ENCODE measurements at places on chromosomes 5 and 9.

- DNase-seq, result no peak
Observed at GRCh38 chr9:77438653-77439052, 209.5 kb downstream of the GNA14 start.

DNA sequence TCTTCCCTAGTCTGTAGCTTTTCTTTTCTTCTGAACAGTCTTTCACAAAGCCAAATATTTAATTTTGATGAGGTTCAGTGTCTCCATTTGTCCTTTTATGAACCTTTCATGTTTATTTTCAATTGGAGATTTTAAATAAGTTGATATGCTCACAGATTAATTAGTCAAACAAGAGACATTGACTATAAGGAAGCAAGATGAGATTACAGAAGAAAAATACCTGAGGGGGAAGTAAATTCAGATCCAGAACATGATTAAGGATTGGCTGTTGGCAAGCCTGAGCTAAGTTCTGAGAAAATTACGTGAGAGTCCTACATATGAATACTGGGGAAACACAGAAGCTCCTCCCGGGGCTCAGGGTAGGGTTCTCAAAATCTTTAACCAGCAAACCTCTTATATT is 1039.8 kb upstream of the SEMA6A start:
- DNase-seq, result no peak

DNA sequence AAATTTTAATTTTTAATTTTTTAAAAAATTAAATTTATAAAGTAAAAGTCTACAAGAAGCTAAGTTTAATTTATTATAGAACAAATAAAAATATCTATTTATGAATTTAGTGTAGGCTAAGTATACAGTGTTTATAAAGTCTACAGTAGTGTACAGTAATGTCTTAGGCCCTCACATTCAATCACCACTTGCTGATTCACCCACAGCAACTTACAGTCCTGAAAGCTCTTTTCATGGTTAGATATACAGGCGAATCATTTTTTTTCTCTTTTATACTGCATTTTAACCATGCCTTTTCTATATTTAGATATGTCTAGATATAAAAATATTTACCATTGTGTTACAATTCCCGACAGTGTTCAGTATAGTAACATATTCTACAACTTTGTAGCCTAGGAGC is 55.9 kb downstream of the PCSK1 start:
- DNase-seq, result no peak

DNA sequence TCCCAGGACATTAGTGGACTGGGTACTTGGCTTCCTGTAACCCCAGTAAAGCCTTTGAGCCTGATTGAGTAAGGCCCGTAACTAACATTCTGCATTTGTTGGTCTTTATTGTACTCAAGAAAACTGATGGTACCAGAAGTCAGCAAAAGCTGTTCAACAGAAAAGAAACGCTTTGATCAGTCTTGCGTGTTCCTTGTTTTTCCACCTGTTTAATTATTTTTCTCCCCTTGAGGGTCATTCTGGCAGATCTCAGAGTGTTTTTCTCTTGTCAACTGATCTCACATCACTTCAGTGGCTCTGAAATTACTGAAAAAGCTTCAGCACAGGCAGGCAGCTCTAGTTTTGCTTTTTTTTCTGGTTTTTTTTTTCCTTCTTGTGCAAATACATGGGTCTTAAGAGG is 6.1 kb upstream of the TMEM268 start:
- no peak for DNase-seq

DNA sequence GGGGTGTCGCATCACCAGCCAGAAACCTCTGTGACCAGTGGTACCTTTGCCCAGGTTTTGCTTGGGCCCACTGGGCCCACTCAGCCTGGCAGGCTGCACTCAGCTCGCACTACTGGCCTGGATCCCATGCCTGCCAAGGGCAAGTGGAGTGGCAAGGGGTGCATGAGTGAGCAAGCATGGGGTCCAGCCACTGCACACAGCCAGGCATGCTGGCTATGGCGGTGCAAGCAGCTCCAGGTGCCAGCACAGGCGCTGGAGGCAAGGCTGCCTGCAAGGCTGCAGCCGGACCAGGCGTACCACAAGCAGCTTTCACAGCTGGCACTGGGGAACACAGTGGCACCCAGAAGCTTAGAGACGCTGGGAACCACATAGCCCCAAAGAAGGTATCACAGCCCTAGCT is 80.1 kb downstream of the NLN start:
- peak; percentile 43 for DNase-seq

DNA sequence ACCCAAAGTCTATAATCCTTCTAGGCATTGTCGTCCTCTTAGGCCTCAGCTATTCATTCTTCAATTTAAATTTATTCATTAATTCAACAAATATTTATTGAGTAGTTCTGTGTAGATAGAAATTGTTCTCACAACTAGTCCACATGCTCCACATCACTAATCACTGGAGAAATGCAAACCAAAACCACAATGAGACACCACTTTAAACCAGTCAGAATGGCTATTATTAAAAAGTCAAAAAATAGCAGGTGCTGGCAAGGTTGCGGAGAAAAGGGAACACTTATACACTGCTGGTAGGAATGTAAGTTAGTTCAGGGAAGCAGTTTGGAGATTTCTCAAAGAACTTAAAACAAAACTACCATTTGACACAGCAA is 51.1 kb upstream of the TNFSF15 start:
- no peak for DNase-seq

GRCh38 chr5:154315756-154316155 is 125.2 kb downstream of the GALNT10 start:
- no peak for DNase-seq

DNA sequence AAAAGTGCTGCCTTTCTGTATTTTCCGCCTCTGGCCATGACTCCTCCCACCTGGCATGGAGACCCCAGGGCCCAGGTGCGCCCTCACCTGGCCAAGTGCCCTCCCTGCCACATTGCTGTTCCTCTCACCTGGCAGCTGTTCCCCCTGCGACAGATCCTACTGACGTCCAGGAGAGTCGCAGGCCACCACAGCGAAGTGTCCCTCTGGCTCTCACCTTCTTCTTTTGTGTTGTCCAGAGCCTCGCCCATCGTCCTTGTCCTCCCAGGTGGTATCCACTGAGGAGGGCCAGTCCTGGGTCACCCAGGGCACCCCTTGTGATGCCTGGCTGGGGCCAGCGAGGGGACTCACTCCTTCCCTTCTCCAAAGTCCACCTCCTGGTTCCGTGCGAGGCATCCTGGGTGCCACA is 2.6 kb downstream of the NKD2 start:
- DNase-seq, result no peak

DNA sequence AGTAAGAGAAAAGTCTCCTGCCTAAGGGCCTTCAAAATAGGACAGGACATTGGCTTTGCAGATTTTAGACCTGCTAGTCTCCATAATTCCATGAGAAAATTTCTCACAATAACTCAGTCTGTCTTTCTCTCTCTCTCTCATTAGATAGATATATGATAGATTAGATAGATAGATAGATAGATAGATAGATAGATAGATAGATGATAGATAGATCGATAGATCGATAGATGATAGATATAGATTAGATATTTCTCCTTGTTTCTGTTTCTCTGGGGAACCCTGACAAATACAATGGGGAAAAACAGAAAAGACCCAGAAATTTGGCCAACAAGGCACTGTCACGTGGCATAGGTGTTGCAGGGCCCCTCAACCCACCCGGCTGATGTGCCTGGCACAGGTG is 84.4 kb upstream of the ALDH1B1 start:
- no peak for DNase-seq

- DNase-seq, result no peak
Observed at GRCh38 chr5:64164166-64164565, 1.5 kb upstream of the RNF180 start.

DNA sequence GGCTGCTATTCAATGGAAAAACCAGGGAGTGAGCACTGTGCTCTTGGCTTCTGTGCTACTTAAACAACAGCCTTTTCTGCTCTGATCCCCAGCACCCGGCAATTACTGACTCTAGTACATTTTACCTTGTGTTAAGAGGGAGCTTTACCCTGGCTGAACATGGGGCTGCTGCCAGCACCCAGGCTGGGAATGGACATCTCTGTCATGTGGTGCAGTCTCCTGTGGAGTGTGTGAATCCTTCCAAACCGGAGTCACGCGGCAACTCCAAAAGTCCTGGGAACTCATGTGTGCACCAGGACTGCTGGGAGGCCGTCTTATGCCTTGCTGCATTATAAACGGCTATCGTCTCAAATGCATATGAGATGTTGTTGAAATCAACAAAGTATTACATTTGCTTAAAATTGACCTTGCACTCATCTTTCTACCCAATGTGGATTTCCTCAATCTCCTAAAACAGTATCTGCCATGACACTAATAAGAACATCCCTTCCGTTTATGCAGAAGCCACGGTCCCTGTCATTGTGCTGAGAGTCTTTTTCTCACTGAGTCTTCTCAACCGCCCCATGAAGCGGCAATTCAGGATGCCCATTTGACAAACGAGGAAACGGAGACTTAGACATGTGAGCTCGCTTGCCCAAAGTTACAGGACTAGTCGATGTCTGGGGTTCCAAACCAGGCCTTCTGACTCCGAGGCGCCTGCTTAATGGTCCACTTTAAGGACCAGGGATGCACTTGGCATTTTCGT is 884 bp upstream of the GSN start:
- DNase-seq, result peak; percentile 76

DNA sequence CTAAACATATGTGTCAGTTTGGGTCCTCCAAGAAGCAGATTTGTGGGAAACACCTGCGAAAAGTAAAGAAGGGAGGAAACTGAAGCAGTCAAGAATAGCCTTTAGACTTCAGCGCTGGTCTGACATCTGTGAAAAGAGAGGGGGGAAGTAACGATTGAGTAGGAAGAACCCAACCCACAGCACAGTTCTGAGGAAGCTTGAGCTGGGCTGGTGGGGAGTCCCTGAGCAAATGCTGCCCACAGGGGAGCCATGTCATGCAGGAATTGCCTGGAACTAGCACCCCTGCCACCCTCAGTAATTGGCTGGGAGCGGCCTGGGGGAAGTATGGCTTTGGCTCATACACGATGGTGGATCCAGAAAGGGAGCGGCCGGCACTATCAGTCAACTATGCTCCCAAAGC is 20.6 kb downstream of the FAM240B start:
- no peak for DNase-seq

DNA sequence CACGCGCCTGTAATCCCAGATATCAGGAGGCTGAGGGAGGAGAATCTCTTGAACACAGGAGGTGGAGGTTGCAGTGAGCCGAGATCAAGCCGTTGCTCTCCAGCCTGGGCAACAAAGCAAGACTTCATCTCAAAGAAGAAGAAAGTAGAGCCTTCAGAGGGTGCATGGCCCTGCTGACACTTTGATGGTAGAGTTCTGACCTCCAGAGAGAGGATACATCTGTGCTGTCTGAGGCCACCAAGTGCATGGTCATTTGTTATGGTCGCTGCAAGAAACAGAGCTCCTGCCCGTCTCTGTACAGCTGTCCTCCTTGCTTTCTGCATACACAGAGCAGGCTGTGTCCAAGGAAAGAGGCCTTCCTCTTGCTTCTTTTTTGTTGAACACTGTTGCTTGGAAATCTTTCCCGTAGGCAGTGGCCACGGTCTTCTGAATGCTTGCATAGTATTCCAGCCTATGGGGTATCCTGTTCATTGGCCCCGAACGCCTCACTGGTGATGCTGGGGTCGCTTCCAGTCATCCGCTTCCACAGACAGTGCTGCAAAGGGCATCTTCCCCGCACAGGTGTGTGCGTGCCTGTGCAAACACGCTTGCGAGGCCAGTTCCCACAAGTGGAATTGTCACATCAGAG is 36.8 kb upstream of the UNC5A start:
- DNase-seq, result no peak

DNA sequence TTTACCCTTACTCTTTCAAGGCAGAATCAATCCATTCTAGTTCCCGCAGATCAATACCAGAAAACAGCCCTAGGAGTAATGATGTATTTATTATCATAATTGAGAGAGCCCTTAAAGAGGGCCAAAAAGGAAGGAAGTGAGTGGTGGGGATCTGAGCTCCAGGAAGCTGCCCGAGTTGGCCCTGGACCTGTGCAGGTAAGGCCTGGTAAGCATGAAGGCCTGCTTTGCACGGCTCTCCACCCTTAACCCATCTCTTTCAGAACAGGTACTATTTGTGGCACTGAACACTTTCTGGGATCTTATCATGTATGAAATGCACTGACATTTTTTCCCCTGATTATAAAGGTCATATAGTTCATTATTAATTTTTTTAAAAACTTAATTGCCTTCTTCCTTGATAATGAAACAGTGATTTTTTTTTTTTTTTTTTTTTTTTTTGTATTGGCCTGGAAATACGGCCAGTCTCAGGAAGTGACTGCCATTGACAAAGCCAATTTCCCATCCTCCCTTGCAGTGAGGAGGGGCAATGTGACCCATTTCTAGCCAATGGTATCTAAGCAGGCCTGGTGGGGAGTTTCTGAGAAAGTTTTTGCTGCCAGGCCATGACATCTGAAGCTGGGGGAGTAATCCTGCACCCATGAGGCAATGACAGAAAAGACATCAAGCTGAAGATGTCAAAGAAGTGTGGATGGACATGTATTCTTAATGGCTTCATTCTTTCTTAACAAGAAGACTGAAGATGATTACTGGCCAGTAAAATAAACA is 6.3 kb upstream of the MVB12B start:
- no peak for DNase-seq

DNA sequence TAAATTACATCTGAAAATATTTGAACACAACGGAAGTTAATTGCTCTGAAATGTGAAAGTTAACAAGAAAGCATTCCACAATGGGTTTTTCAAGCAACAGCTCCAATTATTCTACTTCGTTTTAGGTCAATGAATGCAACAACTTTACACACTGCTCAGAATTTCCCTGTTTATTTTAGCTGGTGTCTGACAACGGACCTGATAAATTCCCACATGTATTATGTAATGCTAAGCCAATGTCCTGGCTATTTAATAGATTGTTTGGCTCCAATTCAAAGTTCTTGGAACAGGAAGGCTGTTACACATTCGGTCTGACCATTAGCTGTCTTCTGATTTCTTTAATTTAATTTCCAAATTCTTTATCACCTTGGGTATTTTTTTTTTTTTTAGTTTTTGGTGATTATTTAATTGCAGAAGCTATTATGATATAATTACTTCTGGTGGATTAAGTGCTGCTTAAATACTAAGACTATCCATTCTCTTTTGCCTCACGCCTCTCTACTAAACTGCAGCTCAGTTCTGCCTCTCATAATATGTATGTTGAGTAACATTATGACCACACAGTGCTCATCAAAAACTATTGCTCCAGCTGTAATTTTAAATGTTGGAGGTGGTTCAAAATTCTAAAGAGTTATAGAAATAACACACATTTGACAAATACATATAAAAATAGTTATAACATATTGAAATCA is 57.9 kb downstream of the MEF2C start:
- DNase-seq, result no peak

- DNase-seq, result peak; percentile 70
Observed at GRCh38 chr5:112921026-112921832, 798 bp downstream of the REEP5 start.

DNA sequence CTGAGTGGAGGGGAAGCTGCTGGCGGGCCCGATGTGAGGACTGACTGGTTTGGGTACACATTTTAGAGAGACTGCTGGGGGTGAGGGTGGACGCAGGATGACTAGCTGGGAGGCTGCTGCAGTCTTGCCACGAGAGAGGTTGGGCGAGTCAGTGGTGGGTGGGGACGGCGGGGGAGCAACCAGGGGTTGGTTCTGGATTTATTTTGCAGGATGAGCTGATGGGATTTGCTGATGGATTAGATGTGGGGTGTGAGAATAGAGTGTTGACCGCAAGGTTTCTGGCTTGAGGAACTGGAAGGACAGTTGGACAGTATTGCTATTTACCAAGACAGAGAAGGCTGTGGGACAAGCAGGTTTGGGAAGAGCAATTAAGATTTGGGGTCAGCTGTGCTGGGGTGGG is 5.8 kb upstream of the NDST1 start:
- DNase-seq, result no peak

Measured in globus pallidus (tissue), 1 donor.